Osteoblast (primary cell): ENCODE measurements at places on chromosomes 5 and 9. TPM values are rescaled to one million over a fixed set of nuclear protein-coding genes. Genes with fewer than 3 reads are reported as not detected.

DNA sequence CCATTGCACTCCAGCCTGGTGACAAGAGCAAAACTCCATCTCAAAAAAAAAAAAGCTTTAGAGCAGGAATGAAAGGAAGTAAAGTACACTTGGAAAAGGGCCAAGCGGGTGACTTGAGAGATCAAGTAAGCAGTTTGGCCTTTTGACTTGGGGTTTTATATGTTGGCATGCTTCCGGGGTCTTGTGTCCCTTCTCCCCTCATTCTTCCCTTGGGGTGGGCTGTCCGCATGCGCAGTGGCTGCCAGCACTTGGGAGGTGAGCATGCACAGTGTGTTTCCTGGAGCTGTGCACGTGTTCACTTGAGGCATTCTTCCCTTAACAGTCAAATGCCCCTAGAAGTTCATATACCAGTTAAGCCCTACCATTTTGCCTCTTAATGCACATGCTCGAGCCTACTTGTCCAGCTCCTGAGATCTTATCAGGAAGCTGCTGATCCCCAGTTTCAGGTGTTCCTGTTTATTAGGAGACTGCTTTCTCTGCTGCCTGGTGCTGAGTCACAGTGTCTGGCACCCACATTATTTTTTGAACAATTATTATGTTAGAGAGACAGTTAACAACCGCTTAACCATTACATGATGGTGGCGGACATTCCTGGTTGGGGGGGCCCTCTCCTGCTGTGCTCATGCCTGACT lies 32.6 kb upstream of the PRRC2B start:
- no peak for DNase-seq

DNA sequence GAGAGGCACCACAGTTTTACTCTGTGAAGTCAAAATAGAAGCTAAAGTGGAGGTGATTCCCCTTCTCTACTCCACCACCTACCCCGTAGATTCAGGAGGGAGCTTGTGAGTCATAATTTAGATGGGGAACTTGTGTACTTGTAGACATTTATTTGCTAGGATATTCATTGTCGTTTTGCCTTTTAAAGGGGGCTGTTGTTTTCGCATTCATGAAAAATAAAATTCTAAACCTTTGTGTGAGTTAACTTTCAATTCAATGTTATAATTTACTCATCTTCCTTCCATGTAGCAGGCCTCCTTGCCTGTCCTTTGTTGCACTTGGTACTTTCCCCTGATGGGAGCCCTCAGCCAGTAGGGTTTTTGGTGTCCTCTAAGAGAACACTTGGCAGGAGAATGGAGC lies 22.0 kb downstream of the SECISBP2 start:
- DNase-seq = no peak

DNA sequence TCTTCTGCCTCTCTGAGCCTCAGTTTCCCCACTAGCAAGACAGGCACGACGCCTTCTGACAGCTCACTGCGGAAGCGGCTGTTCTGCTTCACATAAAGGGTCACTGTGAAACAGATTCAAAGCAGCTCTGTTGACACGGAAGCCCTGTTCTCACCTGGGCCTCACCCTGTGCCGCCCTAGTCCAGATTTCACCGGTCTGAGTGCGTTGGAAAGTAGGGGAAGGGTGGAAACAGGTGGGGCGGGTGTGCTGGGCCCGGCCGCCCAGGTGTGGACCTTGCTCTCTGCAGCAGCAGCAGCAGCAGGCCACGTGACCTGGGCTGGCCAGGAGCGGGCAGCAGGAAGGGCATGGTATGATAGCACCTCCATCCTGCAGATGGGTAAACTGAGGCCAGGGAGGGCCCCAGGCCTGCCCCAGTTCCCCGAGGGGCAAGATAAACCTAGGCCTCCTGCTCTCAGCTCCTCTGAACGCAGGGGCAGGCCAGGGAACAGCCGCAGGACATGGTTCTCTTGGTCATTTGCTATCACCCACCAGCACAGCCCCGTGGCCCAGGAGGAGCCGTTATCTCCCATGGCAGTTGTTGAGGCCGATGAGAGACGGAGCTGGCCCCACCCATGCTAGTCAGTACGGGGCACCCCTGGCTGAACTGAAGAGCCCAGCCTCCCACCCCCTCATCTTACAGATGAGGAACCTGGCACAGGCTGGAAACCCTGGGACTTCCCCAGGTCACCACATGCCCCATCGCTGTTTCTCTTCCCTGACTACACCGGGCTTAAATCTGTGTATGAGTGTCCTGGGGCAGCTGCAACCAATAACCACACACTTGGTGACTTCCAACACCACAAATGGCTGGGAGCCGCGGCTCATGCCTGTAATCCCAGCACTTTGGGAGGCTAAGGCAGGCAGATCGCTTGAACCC lies 12.1 kb downstream of the PTGES2 start:
- peak; percentile 38 for DNase-seq

GRCh38 chr5:25544652-25545249 lies 900.0 kb upstream of the CDH10 start:
- no peak for DNase-seq

GRCh38 chr5:174777583-174777982 lies 53.2 kb downstream of the MSX2 start:
- DNase-seq = no peak

- DNase-seq = peak; percentile 83
These were observed 11.4 kb upstream of the NRARP start for GRCh38 chr9:137313326-137313936.

GRCh38 chr9:33137781-33138264 lies 29.3 kb downstream of the B4GALT1 start:
- peak; percentile 59 for DNase-seq

DNA sequence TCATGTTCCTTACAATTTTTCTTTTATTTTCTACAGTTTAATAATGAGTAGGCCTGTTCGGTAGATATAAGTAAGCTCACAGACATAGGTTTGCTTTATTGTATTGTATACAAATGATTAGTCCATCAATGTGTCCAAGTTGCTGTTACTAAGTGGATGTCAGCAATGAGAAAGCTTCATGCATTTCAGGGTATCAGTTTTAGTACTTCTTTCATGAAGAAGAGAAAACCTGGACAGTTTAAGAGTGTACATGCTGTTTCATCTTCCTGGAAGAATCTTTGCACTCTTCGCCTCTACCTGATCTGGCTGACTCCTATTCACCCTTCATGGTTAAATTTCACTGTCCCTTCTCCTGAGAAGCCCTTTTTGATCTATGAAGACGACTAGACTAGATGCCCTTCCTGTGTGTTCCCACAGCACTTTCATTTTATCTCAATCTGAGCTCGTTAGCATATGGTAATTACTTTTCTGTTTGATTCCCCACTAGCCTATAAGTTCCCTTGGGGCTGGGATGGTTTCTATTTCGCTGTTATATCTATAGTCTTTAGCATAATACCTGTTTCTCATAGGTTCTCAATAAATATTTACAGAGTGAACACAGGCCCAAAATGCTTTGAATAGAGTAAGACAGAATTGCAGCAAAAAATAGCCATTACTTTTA lies 70.7 kb downstream of the CETN3 start:
- DNase-seq = no peak

DNA sequence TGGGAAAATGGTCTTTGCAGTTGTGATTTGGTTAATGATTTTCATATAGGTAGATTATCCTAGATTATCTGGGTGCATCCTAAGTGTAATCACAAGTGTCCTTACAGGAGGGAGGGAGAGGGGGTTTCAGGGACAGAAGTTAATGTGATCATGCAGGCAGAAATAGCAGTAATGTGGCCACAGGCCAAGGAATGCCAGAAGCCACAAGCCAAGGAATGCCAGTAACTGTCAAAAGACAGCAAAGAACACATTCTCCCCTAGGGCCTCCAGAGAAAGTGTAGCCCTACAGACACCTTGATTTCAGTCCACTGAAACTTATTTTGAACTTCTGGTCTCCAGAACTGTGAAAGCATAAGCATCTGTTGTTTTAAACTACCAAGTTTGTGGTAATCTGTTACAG lies 2074.5 kb downstream of the MAT2B start:
- no peak for DNase-seq

GRCh38 chr9:77719321-77719720 lies 71.2 kb upstream of the GNA14 start:
- DNase-seq = no peak

DNA sequence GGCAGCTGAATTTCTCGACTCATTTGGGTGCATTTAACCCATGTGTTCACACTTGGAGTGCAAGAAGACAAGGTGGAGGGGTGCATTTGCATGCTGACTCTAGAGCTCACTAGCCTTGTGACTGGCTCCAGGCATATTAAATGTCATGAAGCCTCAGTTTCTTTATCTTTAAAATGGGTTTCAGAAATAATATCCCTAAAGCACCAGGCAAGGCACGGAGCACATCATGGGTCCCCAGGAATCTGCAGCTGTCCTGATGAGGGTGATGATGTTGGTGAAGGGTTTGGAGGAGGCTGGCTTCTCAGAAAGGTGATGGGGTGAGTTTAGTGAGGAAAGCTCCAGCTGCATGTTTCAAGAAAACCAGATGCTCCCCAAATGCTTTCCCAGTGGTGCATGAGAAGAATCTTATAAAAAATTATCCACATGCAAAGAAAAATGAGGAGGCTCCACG lies 14.8 kb downstream of the STC2 start:
- peak; percentile 25 for DNase-seq

GRCh38 chr9:8708728-8709127 lies 909.1 kb upstream of the DMAC1 start:
- DNase-seq = no peak

DNA sequence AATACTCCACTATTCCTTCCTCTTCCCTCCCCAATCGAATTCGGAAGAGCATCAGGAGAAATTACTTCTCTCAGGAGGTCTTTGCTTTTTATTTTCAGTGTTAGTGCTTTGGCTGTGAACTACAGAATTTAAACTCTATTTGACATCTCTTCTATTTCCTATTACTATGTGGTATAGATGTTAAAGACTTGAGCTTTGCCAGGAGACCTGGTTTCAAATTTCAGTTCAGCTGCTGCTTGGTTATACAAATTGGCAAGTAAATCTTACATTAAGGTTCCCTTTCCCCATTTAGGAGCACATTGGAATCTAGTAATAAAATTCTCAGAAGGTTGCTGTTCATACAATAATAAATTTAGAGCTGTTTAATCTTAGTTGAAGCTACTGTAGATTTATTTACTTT lies 13.1 kb downstream of the UHRF2 start:
- peak; percentile 19 for DNase-seq

DNA sequence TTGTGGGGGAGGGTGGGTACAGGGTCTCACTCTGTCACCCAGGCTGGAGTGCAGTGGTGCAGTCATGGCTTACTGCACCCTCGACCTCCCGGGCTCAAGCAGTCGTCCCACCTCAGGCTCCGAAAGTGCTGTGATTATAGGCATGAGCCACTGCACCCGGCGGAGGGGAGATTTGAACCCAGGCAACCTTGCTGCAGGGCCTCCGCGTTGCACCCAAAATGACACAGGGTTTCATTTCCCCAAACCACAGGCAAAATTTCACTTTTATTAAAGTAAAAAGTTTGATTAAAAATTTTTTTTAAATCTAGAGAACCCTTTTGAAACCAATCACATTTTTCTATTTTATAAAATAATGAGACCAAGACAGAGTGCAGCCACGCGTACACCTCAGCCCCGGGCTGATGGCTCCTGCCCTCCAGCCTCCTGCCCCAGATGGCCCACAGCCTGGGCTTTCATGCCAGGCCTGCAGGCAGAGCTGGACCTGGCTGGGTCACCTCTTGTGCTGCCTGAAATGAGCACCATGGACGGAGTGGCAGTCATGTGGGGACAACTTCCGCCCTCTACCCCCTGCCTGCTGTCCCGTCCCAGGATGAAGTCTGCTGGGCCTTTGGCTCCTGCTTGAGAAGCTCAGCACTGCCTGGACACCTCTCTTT lies 30.5 kb downstream of the USP20 start:
- DNase-seq = no peak

DNA sequence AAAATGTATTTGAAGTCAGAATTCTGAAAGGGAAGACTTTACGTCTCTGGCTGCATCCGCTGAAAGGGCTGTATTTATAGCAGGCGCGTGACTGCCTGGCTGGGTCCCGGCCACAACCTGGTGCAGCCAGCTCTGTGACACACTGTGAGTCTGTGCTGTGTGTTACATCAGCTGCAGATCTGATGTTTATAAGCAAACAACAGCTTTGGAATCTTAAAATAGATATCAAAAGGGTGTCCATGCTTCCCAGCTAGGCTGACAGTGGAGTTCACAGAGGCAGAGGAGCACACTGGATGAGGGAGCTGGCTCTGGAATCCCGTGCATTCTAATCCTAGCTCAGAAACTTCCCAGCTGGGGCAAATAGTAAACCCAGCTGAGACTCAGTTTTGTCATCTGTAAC lies 433.4 kb upstream of the BRINP1 start:
- peak; percentile 61 for DNase-seq

DNA sequence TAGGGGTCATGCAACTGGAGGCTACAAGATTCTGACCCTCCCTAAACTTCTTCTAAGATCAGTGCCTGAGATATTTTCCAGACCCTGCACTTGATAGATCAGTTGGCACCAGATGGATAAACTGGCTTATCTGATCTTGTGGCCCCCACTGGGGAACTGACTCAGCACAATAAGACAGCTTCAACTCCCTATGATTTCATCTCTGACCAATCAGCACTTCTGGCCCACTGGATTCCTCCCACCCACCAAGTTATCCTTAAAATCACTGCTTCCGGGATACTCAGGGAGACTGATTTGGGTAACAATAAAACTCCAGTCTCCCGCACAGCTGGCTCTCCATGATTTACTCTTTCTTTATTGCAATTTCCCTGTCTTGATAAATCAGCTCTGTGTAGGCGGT lies 2180.4 kb upstream of the WWC1 start:
- DNase-seq = no peak

GRCh38 chr9:124790301-124790700 lies 13.4 kb downstream of the OLFML2A start:
- no peak for DNase-seq

- DNase-seq = no peak
These were observed 4.3 kb downstream of the CSNK1A1 start for GRCh38 chr5:149546974-149547373.

- DNase-seq = peak; percentile 74
These were observed 9.3 kb upstream of the TNC start for GRCh38 chr9:115127191-115127817.

DNA sequence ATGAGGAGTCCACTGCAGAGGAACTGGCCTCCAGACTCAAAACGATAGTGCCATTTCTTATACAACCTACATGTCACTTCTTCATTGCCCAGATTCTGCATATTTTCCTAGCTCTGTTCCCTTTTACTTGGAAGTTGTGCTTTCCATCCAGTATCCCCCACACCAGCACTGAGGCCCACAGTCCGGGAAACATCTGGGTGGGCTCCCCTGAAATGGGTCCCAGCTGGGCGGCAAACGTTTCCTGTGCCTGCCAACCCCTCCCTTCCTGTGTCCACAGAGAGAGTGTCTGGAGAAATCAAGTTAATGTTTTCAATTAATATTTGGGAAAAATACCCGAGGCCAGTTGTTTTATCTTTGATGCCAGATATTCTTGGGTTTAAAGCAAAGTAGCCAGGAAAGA lies 111.8 kb downstream of the COL23A1 start:
- no peak for DNase-seq

- peak; percentile 76 for DNase-seq
These were observed 226.1 kb upstream of the PIK3R1 start for GRCh38 chr5:67989456-67989855.

- DNase-seq = no peak
These were observed 67.8 kb upstream of the GARNL3 start for GRCh38 chr9:127196826-127197145.

GRCh38 chr9:98504298-98505282 lies 204.1 kb downstream of the GABBR2 start:
- DNase-seq = no peak

Gene JAKMIP2
- 1.1 and 1.2 TPM in 2 replicates for total RNA-seq

Gene PDCD1LG2
- total RNA-seq = 4.7 and 5.3 TPM in 2 replicates

Gene IL33
- total RNA-seq = under 0.01 TPM in 1 of 2 replicates, not detected in the other

Gene SPINK7
- not detected in 2 replicates for total RNA-seq

Gene PTGES
- 70.9 and 115 TPM in 2 replicates for total RNA-seq

Gene PPP3R2
- total RNA-seq = not detected in 2 replicates

Gene SLC6A19
- total RNA-seq = not detected in 2 replicates

Gene APBA1
- total RNA-seq = 1.8 and 5.3 TPM in 2 replicates

Gene PCDHGB5
- total RNA-seq = 21.5 and 24.2 TPM in 2 replicates

Gene PCDHA4
- 0.72 and 0.88 TPM in 2 replicates for total RNA-seq

Gene TMEM215
- not detected in 2 replicates for total RNA-seq

Gene MYMK
- total RNA-seq = not detected in 2 replicates
